Mucosa of gallbladder (tissue), 1 donor: ENCODE measurements at places on chromosomes 3 and 15. TPM values are rescaled to one million over a fixed set of nuclear protein-coding genes. Genes with fewer than 3 reads are reported as not detected.

GRCh38 chr3:45915059-45915439 is 28.2 kb upstream of the CXCR6 start:
- no peak for DNase-seq

DNA sequence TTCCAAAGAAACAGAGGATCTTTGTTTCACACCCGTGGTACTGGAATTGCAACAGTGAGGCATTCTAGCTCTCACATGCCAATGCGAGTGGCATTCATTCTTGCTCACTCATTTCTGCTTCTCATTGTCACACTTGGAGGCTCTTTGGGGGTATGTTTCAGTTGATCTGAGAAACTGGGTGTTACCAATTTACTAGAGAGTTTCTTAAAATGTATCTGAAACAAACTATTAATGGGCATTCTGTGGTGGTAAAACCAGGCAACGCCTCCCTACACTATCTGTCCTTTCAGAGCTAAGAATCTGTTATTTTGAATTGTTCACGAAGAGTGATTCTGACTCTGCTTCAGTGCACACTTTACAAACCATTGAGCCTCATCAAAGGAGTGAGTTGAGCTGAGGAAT is 140.6 kb upstream of the BHLHE40 start:
- DNase-seq: no peak

DNA sequence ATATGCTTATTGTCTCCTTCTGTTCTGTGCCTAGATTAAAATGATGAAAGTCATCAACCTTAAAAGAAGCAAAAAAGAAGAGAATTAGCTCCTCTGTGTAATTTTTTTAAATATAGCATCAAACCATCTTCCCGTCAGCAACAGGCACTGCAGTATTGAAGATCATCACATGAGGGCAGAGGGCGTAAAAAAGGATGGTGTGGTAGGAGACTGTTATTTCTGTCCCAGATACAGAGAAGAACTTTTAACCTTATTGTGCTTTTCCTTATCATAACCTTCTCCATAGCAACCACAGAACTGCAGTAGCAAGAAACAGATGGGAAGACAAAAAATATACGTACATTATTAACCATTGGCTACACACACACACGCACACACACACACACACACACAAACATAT is 88.8 kb downstream of the IGSF11 start:
- DNase-seq: no peak

DNA sequence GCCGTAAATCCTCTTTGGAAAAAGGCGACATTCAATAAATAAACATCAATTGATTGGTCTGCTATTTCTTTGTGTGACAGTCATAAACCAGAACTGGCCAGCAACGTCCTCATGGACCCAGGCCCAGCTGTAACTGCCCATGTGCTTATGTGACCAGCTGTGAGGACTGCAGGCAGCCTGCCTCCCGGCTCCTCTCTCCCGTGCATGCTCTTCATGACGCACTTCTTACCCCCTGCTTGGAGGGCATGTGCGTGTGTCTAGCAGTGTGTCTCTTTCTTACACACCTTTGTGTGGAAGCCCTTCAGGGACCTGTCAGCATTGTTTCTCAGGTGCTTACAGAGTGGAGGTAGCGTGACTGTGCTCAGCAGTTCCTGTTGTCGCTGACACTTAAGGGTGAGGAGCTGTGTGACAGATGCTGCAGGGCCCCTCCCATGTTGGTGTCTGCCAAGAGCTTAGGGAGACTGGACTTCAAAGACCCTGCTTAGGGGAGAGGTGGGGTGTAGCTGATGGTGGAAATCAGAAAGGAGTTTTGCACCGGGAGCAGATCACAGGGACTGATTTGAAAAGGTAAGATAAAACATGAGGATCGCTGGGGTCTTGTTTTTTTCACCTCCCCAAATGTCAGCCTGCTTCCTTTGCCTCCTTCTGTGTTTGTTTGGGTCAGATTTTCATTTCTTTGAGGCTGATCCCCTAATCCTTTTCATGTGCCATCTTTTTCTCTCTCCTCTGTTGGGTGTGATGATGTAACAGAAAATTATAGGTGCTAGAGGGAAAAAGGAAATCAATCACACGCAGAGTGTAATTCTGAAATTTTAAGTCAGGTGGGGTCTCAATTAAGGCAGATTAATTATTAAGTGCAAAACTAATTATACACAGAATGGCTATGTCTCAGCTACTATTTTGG is 2.1 kb downstream of the PODXL2 start:
- DNase-seq: no peak

Gene FAM240A
- total RNA-seq: not detected

Gene CCDC33
- 1.0 TPM for total RNA-seq

Gene TMC3
- 0.06 TPM for total RNA-seq
